ENCODE measurements at places on chromosomes 11 and 22. TPM values are rescaled to one million over a fixed set of nuclear protein-coding genes. Genes with fewer than 3 reads are reported as not detected.

DNA sequence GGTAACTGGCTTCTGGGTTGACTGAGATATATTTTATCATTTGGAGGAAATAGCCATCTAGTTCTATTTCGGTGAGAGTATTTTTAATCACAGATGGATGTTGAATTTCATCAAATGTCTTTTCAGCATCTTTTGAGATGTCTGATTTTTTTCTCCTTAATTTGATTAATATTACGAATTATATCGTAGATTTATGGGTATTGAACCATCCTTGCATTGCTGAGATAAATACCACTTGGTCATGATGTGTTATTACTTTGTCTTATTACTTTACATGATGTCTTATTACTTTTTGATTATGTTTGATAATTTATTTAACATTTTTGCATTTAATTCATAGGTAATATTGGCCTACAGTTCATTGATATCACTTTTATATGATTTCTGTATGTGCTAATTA, 78.8 kb upstream of the PARVA start:
- no peak for DNase-seq

GRCh38 chr11:11478687-11479086, 125.6 kb upstream of the CSNK2A3 start:
- DNase-seq: no peak

GRCh38 chr11:14611939-14612338, 31.7 kb upstream of the PDE3B start:
- no peak for DNase-seq

ABCG4 gene
- not detected for total RNA-seq

DNA sequence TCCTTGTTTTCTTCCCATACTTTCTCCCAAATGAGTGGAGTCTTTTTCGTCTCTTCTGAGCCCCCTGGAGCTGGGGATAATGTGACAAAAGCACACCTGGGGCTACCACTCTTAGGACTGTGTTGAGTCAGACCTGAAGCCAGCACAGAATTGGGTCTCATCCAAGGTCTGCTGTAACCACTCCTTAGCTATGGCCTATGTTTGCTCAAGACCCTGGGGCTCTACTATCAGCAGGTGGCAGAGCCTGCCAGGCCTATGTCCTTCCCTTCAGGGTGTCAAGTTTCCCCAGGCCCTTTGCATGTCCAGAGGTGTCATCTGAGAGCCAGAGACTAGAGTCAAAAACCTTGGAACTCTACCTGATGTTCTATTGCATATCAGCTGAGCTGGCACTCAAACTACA, 335.7 kb downstream of the DDX10 start:
- no peak for DNase-seq

MS4A14 gene
- 4.9 TPM for total RNA-seq

DNA sequence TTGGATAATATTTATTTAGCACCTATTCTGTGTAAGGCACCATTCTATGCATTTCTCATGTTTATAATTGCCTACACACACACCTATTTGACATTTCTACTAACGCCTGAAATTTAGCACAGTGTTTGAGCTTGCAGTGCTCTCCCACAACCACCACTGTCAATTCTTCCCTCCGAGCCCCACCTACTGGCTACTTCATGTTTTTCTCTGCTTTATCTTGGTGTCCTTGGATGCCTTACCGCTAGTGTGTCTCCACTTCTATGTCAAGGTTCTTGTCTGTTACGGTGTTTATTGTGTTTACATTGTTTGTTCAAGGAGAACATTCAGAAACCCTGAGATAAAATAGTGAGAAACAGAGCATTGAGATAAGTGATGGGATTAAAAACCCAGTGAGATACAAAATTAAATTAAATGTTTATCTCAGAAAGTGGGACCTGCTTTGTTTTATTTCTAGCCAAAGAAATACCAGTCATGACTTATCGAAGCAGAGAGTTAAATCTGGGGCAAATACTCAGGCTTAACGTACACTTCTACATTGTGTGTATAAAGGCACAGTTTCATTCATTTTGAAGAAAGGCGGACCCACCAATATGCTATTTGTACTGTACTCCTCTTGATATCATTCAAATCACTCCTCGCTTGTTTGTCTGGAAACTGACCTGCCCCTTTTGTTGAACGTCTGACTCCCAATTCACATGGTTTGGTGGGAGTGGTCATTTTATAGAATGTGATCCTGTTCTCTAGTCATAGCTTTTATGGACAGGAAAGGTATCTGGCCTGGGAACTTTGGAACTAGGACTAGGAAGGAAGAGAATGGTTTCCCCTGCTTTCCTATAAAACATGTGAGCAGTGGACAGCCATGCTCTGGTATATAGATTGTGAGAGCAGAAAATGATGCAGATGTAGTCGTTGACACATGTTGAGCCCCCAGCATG, 39.2 kb upstream of the SLC36A4 start:
- DNase-seq: no peak

PUS3 gene
- 10.2 TPM for total RNA-seq

DNA sequence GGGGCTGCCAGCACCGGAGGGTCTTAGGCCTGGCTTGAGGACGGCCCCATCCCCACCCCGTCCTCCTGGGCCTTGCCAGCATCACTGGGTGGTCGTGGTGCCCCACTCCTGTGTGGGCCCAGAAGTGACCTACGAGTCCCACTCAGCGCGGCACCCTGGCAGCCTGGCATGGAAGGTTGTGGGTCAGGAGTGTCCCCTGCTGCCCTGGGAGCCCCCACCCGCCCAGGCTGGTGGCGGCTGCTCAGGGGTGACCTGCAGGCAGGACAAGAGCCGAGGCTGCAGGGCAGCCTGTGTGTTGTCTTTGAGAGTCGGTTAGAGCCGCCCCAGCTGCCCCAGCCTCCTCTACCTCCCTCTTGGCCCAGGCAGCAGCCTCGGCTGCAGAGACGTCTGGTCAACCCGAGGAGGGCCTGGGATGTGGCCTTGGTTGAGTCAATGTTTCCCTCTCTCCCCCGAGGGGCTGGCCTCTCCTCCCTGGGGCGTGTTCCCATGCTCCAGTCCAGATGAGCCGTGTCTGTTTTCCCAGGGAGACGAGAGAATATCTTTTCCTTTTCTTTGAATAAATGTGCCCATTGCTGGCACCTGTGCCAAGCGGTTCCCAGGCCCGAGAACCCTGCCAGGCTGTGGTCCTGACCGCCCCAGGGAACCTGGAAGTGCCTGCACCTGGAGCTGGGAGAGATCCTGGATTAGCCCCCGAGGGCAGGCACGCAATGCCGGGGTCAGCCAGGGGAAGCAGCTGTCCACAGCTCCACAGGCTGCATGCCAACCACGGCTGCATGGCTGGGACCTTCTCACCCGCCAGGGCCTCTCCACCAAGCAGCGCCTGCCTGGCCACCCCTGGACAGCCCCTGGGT, 35.7 kb upstream of the MUC5AC start:
- DNase-seq: peak; percentile 12

DNA sequence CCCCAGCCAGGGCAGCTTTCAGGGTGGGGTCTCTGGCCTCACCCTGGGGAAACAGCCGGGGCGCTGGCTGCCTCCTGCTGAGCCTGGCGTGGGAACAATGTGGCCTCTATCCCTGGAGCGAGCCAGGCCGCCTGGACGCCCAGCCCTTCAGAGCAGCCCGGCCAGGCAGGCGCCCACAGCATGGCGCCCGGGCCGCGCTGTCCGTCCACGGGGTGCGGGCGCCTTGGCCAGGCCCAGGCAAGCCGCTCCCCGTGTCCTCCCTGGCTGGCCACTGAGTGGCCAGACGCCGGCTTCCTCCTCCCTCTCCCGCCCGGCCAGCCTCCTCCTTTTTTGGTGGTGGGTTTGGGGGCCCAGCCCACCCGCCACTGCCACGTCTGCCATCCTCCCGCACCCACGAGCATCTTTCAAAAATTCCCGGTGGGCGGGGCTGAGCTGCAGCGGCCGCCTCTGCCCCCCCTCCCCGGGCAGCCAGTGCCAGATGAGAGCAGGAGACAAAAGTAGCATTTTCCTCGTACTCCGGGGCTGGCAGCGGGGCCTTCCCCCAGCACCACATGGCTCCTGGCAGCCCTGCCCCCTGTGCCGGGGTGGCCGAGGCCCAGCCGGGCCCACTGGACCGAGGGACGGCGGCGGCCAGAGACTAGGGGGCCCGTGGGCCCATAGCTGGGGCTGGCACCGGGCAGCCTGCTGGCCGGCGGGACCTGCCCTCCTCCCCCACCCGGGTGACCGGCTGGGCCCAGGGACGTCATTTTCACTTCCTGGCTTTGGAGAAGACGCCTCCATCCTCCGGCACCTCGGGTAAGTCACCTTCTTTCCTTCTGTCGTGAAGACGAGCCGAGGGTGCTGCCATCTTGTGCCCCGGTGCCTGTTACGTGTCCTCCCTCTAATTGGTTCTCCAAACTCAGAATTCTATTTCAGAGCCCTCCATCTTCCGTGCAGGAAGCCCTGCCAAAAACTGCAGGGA, 70.2 kb upstream of the PPARA start:
- no peak for DNase-seq

DNA sequence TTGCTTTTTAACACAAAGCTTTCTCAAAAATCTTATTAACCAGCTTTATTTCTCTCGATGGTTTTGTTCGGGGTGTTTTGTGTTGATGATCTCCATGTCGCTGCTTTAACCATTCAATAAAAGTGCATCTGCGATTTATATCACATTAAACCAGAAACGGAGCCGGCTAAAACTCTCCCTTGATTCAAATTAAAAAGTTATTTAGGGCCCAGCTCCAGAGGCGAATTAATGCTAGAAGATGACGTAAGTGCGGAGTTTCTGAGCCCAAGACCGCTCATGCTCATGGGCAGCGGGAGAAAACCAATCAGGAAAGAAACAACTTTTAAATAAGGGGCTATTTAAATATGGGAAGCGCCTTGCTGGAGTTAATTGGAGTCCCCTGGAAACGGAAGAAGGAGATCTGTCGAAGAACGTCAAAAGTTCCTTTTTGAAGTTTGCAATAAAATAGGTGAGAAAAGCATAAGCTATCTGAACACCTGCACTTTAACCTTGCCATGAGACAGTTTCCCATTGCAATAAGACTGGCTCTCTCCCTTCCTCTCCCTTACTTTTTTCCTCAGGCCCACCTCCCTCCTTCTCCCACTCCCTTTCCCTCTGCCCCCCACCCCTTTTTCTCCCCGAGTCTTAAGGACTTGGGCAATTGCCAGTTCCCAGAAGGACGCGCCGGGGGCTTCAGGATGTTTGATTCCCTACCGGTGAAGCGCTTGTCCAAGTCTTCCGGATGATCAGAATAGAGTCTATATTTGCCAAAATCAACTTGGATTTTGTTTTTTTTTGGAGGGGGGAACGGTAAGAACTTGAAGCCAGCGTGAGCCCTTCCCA, 1.9 kb upstream of the DBX1 start:
- DNase-seq: no peak

DNA sequence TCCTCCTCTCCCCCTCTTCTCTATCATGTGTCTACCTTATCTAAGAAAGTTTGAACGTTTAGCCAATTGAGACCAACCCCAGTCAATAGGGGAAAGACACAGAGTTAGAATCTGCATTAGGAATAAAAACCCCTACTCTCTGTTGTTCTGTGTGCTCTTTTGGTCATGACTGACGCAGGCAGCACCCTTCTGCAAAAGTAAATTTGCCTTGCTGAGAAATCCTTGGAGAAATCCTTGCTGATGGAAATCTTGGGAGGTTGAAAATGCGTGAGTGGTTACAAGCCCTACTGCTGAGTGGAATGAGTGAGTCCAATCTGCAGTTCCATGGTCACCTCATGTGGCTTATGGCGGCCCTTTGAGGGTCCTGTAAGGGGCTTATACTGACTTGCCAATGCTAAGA, 145.2 kb downstream of the AASDHPPT start:
- DNase-seq: no peak

WNT7B gene
- not detected for total RNA-seq

AIFM3 gene
- total RNA-seq: 1.3 TPM

DNA sequence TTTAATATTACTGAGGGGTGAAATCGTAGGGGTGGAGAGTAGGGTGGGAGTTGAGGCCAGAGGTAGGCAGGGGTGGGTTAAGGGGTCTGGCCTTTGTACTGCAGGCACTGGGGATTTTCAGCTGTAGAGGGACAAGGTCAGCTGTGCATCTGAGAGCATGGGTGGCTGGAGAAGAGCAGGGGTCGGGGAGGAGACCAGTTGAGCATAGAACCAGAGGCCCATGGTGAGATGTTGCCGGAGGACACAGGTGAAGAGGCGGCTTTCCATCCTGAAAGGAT, 12.1 kb upstream of the CELSR1 start:
- DNase-seq: no peak

- no peak for DNase-seq
These were observed 59.3 kb downstream of the STIM1 start for GRCh38 chr11:3914805-3915204.

GRCh38 chr11:94595076-94595475, 27.9 kb downstream of the PIWIL4 start:
- DNase-seq: no peak

GRCh38 chr11:47987781-47988180, 7.4 kb downstream of the PTPRJ start:
- no peak for DNase-seq

GRCh38 chr11:34972892-34973291, 56.5 kb downstream of the PDHX start:
- no peak for DNase-seq

- no peak for DNase-seq
These were observed 5.7 kb downstream of the EIF3L start for GRCh38 chr22:37854946-37855345.

LINC01488 gene
- not detected for total RNA-seq

DNA sequence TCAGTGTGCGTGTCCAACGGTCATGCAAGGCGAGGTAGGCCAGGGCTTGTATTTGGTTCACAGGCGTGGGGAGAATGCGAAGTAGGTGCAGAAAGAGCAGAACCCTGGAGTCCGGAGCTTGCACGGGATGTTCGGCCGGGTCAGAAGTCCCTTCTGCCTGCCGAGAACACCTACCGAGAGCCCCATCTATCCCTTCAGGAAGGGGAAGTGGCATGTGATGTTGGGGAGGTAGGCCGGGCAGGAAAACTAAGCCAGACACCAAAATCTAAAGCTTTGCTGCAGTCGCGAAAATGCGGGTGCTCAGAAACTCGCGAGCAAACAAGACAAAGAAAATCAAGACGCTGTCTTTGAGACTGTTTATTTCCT, 435 bp upstream of the TAF6L start:
- no peak for DNase-seq

GRCh38 chr11:62706850-62707247, 375 bp downstream of the BSCL2 start:
- no peak for DNase-seq

OSM gene
- 1.0 TPM for total RNA-seq

GRCh38 chr11:126154691-126155090, 56.8 kb downstream of the RPUSD4 start:
- no peak for DNase-seq

DNA sequence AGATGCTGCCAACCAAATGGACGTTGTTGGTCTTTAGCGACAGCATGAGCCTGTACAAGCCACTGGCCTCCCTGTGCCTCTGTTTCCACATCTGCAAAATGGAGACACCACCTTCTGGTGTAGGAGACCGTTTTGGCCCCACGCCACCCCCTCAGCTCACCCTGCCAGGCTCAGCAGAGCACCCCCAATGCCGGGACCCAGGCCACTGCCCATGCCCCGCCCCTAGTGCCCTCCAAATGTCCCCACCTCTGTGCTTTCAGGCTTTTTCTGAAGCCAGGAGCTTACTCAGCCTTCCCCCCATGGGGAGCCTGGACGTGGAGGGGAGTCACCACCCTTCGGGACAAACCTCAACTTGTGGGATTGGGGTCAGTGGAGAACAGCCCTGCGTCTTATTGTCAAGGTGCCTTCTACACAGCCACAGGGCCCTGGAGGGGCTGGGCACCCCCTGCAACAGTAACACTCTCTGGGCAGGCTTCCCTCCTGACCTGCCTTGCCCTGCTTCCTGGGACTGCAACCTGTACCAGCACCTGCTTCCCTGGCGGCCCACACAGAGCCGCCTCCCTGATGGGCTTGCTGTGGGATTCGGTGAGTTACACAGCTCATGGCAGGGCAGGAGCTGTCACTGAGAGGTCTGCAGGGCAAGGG, 24.6 kb upstream of the RTL6 start:
- no peak for DNase-seq

GRCh38 chr11:113173126-113173525, 141.3 kb upstream of the TTC12 start:
- no peak for DNase-seq
